ENCODE measurements at places on chromosomes 4 and X. TPM values are rescaled to one million over a fixed set of nuclear protein-coding genes. Genes with fewer than 3 reads are reported as not detected.

MOSPD2 gene
- 14.2 TPM for polyA plus RNA-seq

ZCCHC4 gene
- polyA plus RNA-seq, result 4.3 TPM

FAM47E gene
- polyA plus RNA-seq, result 11.6 TPM

AR gene
- polyA plus RNA-seq, result 4.4 TPM

ZAR1 gene
- not detected for polyA plus RNA-seq

ANXA3 gene
- 1.5 TPM for polyA plus RNA-seq

RAB9B gene
- 15.4 TPM for polyA plus RNA-seq

CENPVL1 gene
- polyA plus RNA-seq, result 0.92 TPM

HCCS gene
- polyA plus RNA-seq, result 43.6 TPM

AP1S2 gene
- polyA plus RNA-seq, result 54.0 TPM

UGT8 gene
- 15.4 TPM for polyA plus RNA-seq

ANXA10 gene
- not detected for polyA plus RNA-seq

IL13RA2 gene
- polyA plus RNA-seq, result 0.81 TPM

ASB12 gene
- polyA plus RNA-seq, result not detected

TMPRSS11E gene
- polyA plus RNA-seq, result not detected

RAB39B gene
- 22.1 TPM for polyA plus RNA-seq

MGAT4D gene
- polyA plus RNA-seq, result not detected

GPRASP1 gene
- polyA plus RNA-seq, result 45.9 TPM

GDPD2 gene
- not detected for polyA plus RNA-seq

HS6ST2 gene
- 53.7 TPM for polyA plus RNA-seq

MAGEA2B gene
- not detected for polyA plus RNA-seq

TCEAL2 gene
- 76.8 TPM for polyA plus RNA-seq

MBTPS2 gene
- 22.9 TPM for polyA plus RNA-seq

COL25A1 gene
- polyA plus RNA-seq, result 1.0 TPM

EBP gene
- polyA plus RNA-seq, result 134 TPM

FAM184B gene
- polyA plus RNA-seq, result 3.1 TPM

MID1 gene
- 45.1 TPM for polyA plus RNA-seq

NLGN3 gene
- polyA plus RNA-seq, result 16.4 TPM

CDS1 gene
- polyA plus RNA-seq, result 222 TPM
